ENCODE measurements at places on chromosomes 4 and X. TPM values are rescaled to one million over a fixed set of nuclear protein-coding genes. Genes with fewer than 3 reads are reported as not detected.

The TACR3 gene
- total RNA-seq: 5.5 TPM

The TRIM2 gene
- 29.8 TPM for total RNA-seq

The KLHL13 gene
- total RNA-seq: 47.1 TPM

The PABPC1L2B gene
- 0.04 TPM for total RNA-seq

The POLA1 gene
- 19.9 TPM for total RNA-seq

The XAGE1A gene
- not detected for total RNA-seq

The SPANXA1 gene
- not detected for total RNA-seq

Data from muscle of leg (tissue), 16 donors.